ENCODE measurements at places on chromosomes 16 and 17.

DNA sequence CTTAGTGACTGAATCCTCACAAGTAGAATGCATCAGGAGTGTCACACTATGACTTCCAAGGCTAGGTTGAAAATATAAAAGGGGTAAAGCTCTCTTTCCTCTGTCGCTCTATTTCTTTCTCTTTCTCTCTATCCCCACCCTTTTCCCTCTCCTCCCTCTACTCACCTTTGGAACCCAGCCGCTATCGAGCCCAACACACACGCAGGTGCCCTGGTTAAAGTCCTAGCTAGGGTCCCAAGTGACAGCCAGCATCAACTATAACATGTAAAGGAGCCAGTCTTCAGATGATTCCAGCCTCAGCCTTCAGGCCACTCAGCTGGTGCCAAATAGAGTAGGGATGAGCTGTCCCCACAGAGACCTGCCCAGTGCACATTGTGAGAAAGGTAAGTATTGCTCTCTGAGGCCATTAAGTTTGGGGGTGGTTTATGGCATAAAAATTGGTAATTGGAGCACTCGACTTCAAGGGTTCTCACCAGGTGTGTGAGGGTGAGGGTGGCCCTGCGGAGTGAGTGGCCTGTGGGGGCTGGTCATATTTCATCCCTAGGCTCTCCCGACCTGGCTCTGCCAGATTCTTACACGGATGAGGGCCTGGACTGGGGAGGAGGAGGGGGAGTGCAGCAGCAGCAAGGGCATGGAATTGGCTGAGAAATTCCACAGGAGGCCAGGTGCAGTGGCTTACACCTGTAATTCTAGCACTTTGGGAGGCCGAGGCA is 14.9 kb upstream of the C16orf54 start:
- no peaks in the 10 kb centered on the region for H3K27me3 ChIP-seq
- H3K36me3 ChIP-seq, result no peaks in the 10 kb centered on the region
- H3K4me3 ChIP-seq, result no peak overlapping the region
- peaks cover 3% of the 10 kb centered on the region for H3K4me1 ChIP-seq
- DNase-seq, result peak; percentile 50

DNA sequence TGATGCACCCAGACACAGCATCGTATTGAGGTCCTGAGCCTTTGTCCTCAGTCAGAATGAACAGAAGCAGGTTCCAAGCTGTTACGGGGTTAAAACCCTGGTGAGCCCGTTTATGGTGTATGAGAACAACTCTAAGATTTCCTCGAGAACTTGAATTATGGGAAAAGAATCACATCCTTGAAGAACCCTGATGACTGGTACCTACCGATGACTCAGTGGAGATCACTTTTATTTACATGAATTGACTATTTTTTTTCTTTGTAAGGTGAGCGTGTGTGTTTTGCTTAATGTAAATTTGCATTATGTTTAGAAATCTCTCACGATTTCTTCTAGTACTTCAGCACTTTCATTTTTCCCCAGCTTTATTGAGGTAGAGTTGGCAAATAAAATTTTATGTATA is 3.3 kb upstream of the KRTAP4-4 start:
- no peak for DNase-seq
- H3K36me3 ChIP-seq, result no peaks in the 10 kb centered on the region
- no peak overlapping the region for H3K27ac ChIP-seq
- no peaks in the 10 kb centered on the region for H3K4me1 ChIP-seq
- H3K4me3 ChIP-seq, result no peak overlapping the region
- peaks cover 4% of the 10 kb centered on the region for H3K27me3 ChIP-seq

DNA sequence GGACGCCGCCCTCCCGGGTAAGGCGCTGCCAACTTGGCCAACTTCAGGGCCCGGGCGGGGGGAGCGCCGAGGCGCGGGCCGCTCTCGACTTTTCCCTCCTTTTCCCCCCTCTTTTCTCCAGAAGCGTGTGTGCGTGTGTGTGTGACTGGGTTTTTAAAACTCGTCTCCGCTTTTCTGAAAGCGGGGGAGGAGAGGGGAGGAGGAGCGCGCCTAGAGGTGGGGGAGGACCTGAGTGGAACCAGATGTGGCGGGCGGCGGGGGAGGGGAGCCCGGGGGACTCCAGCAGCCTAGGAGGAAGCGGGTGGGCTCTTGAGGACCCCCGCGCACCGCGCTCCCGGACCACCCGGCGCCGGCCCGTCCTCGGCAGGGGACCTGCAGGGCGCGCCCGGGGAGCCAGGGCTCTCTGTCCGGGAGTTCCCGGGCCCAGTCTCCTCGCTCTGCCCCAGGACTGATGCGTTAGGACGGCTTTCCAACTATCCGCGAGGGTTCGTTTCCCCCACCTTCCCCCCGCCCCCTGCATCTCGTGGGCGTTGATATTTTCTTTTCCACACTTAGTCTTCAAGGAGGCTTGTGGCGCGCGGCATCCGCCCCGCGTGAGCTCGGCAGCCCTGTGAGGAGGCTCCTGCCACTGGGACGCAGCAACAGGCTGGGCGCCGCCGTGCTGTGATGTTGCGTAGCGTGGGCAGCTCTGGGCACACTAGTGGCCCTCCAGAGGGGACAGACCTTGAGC is 599 bp downstream of the MRC2 start:
- H3K27ac ChIP-seq, result peak overlapping the region; percentile 72
- DNase-seq, result peak; percentile 56
- H3K4me1 ChIP-seq, result peaks cover 5% of the 10 kb centered on the region
- H3K27me3 ChIP-seq, result no peaks in the 10 kb centered on the region
- H3K4me3 ChIP-seq, result peak overlapping the region; percentile 49

GRCh38 chr17:77489893-77490255 is 349.1 kb downstream of the SEC14L1 start:
- peaks cover 78% of the 10 kb centered on the region for H3K36me3 ChIP-seq
- DNase-seq, result peak; percentile 34
- H3K27me3 ChIP-seq, result no peaks in the 10 kb centered on the region

Measured in left lung (tissue), 14 donors.